Fibroblast of the aortic adventitia (primary cell): ENCODE measurements at places on chromosomes 12 and 14. TPM values are rescaled to one million over a fixed set of nuclear protein-coding genes. Genes with fewer than 3 reads are reported as not detected.

The CCDC177 gene
- total RNA-seq = not detected in 2 replicates

The KLRC3 gene
- total RNA-seq = not detected in 2 replicates

The RDH16 gene
- total RNA-seq = 0.09 TPM in 1 of 2 replicates, not detected in the other

The ASB2 gene
- total RNA-seq = 0.45 and 0.49 TPM in 2 replicates

The SDR9C7 gene
- total RNA-seq = not detected in 2 replicates

The TRAF3 gene
- 19.3 and 21.5 TPM in 2 replicates for total RNA-seq

The CFAP54 gene
- total RNA-seq = 3.0 and 5.6 TPM in 2 replicates

The OTX2 gene
- total RNA-seq = not detected in 2 replicates

The PDE3A gene
- total RNA-seq = 16.2 and 17.2 TPM in 2 replicates

The MSI1 gene
- not detected in 2 replicates for total RNA-seq

The ANO4 gene
- 0.18 and 1.6 TPM in 2 replicates for total RNA-seq

The OR4N5 gene
- total RNA-seq = not detected in 2 replicates

The SP1 gene
- 28.0 and 63.3 TPM in 2 replicates for total RNA-seq

The ANKRD33 gene
- total RNA-seq = 0.09 TPM in 1 of 2 replicates, not detected in the other

The VRTN gene
- total RNA-seq = not detected in 2 replicates

The NFE2 gene
- total RNA-seq = 1.2 TPM in 1 of 2 replicates, not detected in the other

The SPIC gene
- total RNA-seq = not detected in 2 replicates

The AVPR1A gene
- 0.41 TPM in 1 of 2 replicates, not detected in the other for total RNA-seq

The MIP gene
- not detected in 2 replicates for total RNA-seq

The CD27 gene
- 0.18 TPM in 1 of 2 replicates, not detected in the other for total RNA-seq

The TRMT5 gene
- 18.6 and 23.9 TPM in 2 replicates for total RNA-seq

The NR1H4 gene
- not detected in 2 replicates for total RNA-seq

The CATSPERB gene
- 0.81 TPM in 1 of 2 replicates, not detected in the other for total RNA-seq

The SERPINA10 gene
- not detected in 2 replicates for total RNA-seq

The ANO2 gene
- total RNA-seq = not detected in 2 replicates

The FOXG1 gene
- total RNA-seq = 0.63 TPM in 1 of 2 replicates, not detected in the other

The SYCP3 gene
- 0.18 and 0.82 TPM in 2 replicates for total RNA-seq

The TMPRSS12 gene
- total RNA-seq = not detected in 2 replicates

The RIMBP2 gene
- 0.74 TPM in 1 of 2 replicates, not detected in the other for total RNA-seq

The PIANP gene
- total RNA-seq = 0.45 TPM in 1 of 2 replicates, not detected in the other

The FAM186B gene
- total RNA-seq = 0.45 and 2.7 TPM in 2 replicates

The RASSF9 gene
- 7.7 and 8.5 TPM in 2 replicates for total RNA-seq

The RTL1 gene
- not detected in 2 replicates for total RNA-seq

The KITLG gene
- 15.1 and 110 TPM in 2 replicates for total RNA-seq

The RASSF8 gene
- 85.8 and 128 TPM in 2 replicates for total RNA-seq

The SNRPF gene
- 15.0 and 22.4 TPM in 2 replicates for total RNA-seq

The RILPL2 gene
- 3.6 and 7.4 TPM in 2 replicates for total RNA-seq

The TAS2R46 gene
- 4.7 and 8.8 TPM in 2 replicates for total RNA-seq

The AHNAK2 gene
- 78.4 and 164 TPM in 2 replicates for total RNA-seq

The KRT85 gene
- total RNA-seq = not detected in 2 replicates

The MYF5 gene
- total RNA-seq = not detected in 2 replicates

The RBP5 gene
- total RNA-seq = not detected in 2 replicates

The IFNG gene
- total RNA-seq = not detected in 2 replicates

The RTN1 gene
- 0.27 and 1.7 TPM in 2 replicates for total RNA-seq

The RHEBL1 gene
- total RNA-seq = 0.25 and 0.54 TPM in 2 replicates

The FOXM1 gene
- 1.4 and 19.3 TPM in 2 replicates for total RNA-seq

The SALL2 gene
- total RNA-seq = 5.3 and 9.0 TPM in 2 replicates

The NINJ2 gene
- total RNA-seq = 0.45 TPM in 1 of 2 replicates, not detected in the other

The MGST1 gene
- total RNA-seq = 203 and 229 TPM in 2 replicates

The OR6C75 gene
- not detected in 2 replicates for total RNA-seq

The DPY19L2 gene
- total RNA-seq = 2.3 and 7.1 TPM in 2 replicates

The CNTN1 gene
- total RNA-seq = 0.27 and 0.33 TPM in 2 replicates

The PPP4R4 gene
- 0.98 and 7.0 TPM in 2 replicates for total RNA-seq

The KRT74 gene
- total RNA-seq = not detected in 2 replicates

The TMEM19 gene
- total RNA-seq = 24.8 and 36.8 TPM in 2 replicates

The AREL1 gene
- 21.8 and 27.1 TPM in 2 replicates for total RNA-seq

The CAPS2 gene
- total RNA-seq = 12.9 and 18.1 TPM in 2 replicates

The LRCOL1 gene
- total RNA-seq = not detected in 2 replicates

The TMEM229B gene
- 0.81 and 1.8 TPM in 2 replicates for total RNA-seq
